ENCODE measurements at places on chromosomes 13 and 19.

GRCh38 chr19:45575216-45575615, 9.4 kb downstream of the OPA3 start:
- no peak for DNase-seq

GRCh38 chr19:30297969-30298368, 74.2 kb upstream of the ZNF536 start:
- DNase-seq: no peak

GRCh38 chr19:29387586-29387985, 138.2 kb upstream of the VSTM2B start:
- DNase-seq: no peak

DNA sequence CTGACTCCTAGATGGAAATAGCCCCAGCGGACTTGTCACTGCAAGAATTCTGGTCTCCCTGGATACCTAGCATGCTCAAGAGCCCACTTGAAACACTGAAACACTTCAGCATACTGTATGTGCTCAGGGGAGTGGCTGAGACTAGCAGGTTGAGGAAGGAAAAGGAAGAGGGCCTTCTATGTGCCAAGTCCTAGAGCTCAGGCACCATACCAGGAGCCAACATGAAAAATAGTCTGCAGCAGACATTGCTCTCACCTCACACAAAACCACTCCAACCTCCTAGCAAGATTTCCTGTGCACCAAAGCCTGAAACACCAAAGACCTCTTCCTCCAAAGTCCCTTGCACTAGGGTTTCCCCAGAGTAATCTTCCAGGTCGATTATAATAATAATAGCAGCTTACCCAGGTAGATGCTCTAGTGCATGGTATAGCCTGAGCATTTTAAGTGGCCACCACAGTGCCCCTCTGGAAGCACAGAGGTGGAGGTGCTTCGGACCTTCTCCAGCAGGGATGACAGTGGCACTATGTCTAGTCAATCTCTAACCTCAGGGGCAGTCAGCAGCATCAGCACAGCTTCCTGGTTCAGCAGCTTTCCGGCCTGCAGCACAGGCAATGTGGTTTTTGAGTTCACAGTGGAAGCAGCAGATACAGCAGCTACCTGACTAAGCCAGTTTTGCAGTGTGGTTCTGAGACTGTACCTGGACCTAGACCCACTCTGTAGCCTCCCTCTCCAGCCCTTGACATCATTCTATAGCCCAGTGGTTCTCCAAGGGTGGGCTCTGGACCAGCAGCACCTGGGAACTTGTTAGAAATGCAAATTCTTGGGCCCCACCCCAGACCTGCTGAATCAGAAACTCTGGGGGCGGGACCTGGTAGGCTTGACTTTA, 45.6 kb upstream of the UBE2L5 start:
- peak; percentile 22 for DNase-seq

DNA sequence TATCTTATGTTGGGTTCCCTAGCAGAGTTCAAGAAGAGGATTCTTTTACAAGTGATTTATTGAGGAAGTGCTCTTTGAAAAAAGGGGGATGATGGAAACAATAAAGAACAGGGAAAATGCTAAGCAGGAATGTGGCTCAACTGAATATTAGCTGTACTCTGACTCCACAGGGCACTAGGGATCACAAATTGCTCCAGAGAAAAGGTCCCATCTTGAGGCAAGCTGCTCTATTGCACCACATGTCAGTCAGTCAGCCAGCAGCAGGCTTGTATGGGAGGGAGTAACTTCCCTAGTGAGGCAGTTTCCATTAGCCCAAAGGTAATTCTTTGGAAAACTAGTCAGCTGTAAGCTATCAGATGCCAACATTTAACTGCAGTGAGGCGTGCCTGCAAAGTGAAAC, 73.3 kb upstream of the FNDC3A start:
- DNase-seq: no peak

DNA sequence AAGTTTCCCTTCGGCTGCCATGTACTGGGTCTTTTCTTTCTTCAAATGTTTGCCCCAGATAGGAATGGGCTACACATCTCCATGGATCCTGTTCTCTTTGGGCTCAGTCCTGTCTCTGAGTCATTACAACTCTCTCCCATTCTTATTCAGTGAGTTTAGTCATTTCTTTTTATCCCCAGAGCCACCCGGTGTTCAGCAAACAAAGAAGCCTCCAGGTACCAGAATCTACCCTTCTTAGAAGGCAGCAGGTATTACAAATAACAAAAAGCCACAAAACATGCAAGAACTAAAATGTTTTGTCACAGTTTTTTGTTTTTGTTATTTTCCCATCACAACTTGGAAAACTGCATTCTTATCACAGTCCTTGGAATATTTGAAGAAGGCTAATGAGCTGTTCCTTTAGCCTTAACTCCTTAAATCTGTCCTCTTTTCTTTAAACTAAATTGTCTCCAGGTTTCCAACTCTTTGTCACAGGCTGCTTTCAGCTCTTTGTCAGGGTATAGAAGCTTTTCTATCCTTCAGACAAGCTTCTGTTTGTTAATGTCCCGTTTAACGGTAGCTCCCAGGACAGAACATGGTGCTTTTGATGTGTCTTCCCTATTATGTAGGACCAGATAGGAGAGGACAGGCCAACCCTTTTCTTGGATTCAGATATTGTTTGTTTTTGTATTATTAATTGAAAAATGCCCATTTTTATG, 215.5 kb upstream of the HTR2A start:
- no peak for DNase-seq

DNA sequence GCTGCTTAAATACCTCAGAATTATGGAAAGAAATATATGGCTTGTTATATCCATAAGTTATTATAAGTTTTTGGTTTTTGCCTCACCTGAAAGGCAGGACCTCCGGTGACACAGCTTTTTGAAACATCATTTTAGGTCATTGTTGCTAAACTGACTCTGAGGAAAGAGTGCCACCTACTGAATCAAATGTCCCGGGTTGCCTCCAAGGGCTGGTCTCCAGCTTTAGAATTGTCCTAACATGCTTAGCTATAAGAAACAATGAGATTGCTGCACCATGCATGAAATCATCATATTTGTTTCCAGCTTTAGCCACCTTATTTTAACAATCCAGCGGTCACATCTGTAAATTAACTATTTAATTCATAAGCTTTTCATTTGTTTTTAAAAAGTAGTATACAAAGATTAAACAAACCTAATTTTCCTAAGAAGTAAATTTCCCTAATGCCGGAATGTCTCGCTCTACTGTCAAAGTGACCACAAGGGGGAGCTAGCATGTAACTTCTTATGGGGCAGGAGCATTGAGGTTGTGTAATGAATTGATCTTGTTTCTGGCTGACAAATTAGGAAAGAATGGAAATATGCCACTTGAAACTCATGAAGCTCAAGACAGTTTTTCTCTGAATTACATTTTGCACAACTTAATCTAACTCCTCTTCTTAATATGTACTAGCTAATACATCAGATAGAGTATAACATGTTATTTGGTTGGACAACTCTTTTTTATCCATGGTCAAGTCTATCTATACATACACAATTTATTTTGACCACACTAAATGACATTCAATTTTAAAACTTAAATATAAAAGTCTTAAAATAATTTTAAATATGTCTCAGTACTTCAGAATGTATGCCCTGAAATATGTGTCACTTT, 6.7 kb upstream of the PCDH17 start:
- no peak for DNase-seq

- no peak for DNase-seq
These were observed 2.4 kb upstream of the ZNF506 start for GRCh38 chr19:19823916-19824315.
